Activated CD8-positive, alpha-beta memory T cell treated with anti-CD3 and anti-CD28 coated beads, Interleukin-2, amount 50 U/mL, for 4 hours (primary cell): ENCODE measurements at places on chromosomes 7 and 10.

GRCh38 chr10:88113232-88113631 lies 249.8 kb downstream of the PTEN start:
- DNase-seq = no peak

DNA sequence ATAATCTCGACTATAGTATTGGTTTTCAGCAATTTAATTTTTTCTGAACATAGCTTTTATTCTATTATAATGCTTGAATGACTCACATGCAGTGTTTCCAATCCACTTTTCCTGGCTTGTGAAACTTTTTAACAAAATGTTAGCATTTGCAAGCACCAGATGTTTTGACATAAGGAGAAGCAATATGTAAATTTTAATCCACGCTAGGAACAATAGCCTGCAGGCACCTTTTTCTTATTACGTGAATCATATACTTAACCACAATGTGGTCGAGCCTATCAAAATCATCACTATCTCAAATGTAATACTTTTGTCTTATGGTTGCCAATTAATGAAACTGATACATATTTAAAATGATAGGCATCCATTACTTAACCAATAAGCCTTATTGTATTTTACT lies 97.1 kb downstream of the TFEC start:
- DNase-seq = no peak

GRCh38 chr10:121797490-121797889 lies 130.3 kb downstream of the ATE1 start:
- DNase-seq = no peak

GRCh38 chr7:103346396-103346795 lies 1.0 kb upstream of the PSMC2 start:
- DNase-seq = no peak

DNA sequence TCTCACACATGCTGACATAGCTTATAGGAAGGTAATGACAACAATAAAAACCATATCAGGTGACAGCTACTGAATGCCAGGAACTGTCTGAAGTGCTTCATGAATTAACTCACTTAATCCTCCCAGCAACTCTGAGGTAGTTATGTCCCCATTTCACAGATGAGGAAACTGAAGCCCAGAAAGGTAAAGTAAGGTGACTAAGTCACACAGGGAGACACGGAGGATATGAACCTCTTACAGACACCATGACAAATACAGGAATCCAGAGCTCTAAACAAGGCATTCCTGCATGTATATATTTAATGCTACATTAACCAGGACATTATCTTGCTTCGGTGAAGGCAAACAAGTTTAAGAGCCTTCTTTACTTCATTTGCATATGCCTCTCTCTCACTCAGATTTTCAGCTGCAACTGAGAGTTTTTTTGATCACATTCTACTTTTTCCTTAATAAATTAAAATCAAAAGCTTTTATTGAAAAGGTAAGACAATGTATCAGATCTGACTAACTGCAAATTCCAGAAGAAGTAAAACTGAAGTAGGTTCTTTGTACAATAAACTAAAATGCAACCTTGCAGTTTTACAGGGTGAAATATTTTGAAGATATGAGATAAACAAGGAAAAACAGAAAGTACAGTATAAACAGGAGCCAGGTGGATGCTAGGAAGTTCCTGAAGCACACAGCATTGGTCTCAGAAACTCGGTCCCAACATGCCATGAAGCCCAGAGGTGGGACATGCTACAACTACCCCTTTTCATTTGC lies 79.5 kb downstream of the SGMS1 start:
- DNase-seq = no peak
